Stimulated activated CD4-positive, alpha-beta T cell treated with anti-CD3 and anti-CD28 coated beads, Interleukin-2, amount 100 ng/mL, for 4 hours (primary cell): ENCODE measurements at places on chromosomes 16 and 17.

DNA sequence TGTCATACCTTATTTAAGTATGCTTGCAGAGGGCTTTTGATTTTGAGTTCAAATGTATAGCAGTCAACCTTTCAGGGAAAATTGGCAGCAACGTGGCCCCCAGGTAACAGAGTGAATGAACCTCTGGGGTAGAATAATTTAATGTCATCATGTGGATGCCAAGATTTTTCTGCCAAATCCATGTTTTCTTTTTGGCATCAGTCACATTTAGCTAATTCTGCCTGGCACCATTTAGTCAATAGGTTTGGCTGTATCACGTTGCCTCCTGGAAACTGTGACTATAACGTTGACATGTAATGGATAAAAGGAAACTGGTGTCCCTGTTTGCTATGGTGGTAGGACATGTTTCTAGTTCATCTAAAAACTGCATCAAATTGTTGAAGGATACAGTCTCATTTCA is 115.5 kb downstream of the HS3ST2 start:
- DNase-seq: no peak

DNA sequence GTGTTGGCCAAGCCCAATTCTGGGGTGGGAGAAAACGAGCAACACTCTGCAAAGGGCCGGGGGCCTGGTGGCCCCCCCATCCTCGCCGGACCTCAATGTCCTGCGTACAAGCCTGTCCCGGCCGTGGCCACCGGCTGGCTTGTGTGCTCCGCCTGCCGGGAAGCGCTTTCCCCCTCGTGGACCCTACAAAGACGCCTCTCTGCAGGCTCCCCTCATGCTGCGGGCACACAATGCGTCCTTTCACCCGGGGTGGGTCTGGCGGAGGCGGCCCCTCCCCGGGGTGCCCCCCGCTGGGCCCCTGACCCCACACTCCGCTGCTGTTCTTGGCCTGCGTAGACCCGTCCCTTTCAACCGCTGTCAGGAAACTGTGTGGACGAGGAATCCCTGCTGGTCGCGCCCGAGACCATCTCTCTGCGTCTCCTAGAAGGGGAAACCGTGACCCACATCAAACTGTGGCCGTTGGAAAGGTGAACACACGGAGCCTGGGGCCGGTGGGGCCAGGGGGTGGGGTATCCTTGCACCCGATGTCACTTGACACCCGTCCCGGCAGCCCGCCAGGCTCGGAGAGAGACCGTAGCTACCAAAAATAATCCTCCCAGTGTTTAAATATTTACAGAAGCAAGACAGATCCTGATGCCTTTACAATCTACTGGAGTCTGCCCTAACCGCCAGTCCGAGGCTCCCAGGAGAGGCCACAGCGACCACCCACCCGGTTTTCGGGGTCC is 43.6 kb downstream of the TBC1D16 start:
- DNase-seq: no peak

- DNase-seq: no peak
Observed at GRCh38 chr17:74981318-74981978, 6.0 kb upstream of the CDR2L start.

GRCh38 chr17:17082878-17083277 is 40.6 kb downstream of the MPRIP start:
- DNase-seq: no peak

DNA sequence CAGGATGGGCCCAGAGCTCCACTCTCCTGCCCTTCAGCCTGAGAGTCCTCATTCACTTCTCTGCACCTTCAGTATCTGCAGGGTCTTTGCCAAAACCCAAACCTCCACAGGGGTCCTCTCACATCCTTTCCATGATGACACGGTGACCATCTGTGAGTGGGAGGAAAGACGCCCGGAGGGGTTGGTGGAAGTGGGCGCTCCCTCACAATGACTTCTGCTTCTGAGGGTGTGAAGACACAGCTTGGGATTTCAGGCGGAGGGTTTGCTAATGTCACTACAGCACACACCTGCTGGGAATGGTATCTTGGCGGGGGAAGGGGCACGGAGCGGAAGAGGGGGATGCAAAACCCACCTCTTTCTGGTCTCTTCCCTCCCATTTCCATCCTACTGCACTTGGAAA is 115.1 kb upstream of the SDK2 start:
- no peak for DNase-seq

- no peak for DNase-seq
Observed at GRCh38 chr17:28737770-28738679, 5.8 kb upstream of the TRAF4 start.

DNA sequence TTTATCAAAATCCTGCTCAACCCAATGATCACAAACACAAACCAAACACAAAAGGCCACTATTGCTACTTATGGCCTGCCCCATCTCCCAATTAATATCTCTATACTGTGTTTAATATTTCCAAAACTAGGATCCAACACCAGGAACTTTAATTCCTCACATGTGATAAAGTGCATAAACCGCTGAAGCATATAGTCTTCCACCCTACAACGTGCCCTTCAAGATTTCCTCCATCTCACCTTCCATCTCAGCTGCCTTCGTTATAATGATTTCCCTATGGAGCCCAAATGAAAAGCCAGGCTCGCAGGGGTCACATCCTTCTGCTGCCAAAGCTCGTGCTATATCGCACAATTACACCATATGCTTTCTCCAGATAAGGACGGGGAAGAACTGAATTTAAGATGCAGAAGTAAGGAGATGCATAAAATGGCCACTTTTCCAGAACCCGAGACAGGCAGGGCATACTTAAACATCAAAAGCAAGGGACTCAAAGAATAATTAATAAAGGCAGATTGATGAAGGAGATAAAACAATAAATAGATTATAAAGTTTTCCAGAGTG is 1.8 kb downstream of the MYH10 start:
- no peak for DNase-seq

DNA sequence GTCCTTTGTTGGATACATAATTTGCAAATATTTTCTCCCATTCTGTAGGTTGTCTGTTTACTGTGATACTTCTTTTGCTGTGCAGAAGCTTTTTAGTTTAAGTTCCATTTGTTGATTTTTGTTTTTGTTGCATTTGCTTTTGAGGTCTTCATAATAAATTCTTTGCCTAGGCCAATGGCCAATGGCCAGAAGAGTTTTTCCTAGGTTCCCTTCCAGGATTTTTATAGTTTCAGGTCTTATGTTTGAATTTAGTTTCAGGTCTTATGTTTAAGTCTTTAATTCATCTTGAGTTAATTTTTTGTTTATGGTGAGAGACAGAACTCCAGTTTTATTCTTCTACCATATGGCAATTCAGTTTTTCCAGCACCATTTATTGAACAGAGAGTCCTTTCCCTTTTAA is 90.1 kb upstream of the GOT2 start:
- DNase-seq: no peak

DNA sequence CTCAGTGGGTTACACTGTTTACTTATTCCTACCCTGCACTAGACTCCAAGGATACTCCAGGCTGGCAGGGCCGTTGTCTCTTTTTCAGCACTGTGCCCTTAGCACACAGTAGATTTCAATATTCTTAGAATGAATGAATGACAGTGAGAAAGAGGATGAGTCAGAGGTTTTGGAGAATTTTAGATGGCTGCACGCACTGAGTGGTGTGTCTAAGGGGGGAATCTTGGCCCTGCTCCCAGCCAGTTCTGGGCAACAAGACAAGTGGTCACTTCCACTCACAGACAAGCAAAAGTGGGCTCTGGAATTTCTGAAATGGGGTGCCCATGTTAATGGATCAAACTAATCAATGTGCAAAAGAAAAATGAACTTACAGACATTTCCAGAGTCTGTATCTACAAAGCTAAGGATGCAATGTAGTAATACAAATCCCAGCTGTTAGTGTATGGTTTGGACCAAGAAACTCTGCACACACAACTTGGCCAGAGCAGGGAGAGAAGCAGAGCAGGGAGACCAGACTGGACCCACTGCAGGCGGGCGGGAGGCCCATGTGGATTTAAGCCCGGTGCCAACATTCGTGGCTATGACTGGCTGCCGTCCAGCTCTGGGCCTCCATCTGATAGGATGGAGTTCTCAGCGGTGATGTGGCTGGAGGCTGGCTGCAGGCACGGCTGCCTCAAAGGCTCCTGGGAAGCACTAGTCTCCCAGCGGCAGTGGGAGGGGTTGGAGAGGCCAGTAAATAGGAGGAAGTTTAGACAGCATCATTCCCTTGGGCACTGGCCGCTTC is 95.6 kb upstream of the CDYL2 start:
- no peak for DNase-seq

DNA sequence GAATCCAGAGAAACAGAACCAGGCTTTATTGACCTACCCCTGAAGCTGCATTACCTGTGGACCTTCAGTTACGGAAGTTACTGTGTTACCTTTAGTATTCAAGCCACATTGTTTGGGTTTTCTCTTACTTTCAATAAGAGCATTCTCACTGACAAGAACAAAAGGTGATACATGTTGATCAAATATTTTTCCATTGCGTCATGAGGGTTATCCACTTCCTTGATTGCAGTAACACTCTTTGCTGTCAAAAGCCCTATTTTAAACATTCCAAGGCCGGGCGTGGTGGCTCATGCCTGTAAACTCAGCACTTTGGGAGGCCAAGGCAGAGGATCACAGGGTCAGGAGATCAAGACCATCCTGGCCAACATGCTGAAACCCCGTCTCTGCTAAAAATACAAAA is 28.6 kb upstream of the PAFAH1B1 start:
- no peak for DNase-seq

GRCh38 chr17:80992948-80993624 is 1.4 kb downstream of the CHMP6 start:
- no peak for DNase-seq

- no peak for DNase-seq
Observed at GRCh38 chr17:10217916-10218315, 19.5 kb upstream of the GAS7 start.

DNA sequence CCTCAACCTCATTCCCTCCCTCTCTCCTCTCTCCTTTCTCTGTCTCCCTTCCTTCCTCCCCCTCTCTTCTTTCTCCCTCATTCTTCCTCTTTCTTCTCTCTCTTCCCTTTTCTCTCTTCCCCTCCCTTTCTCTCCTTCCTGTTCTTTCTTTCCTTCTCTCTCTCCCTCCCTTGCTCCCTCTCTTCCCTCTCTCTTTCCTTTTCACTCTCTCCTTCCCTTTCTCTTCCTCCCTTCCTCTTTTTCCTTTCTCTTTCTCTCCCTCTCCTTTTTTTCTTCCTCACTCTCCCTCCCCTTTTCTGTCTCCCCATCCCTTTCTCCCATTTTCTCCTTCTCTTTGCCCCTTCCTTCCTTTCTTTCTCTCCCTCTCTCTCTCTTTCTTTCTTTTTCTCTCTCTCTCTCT is 7.9 kb upstream of the ELAC2 start:
- no peak for DNase-seq

GRCh38 chr16:70760221-70760620 is 40.7 kb downstream of the VAC14 start:
- DNase-seq: no peak

DNA sequence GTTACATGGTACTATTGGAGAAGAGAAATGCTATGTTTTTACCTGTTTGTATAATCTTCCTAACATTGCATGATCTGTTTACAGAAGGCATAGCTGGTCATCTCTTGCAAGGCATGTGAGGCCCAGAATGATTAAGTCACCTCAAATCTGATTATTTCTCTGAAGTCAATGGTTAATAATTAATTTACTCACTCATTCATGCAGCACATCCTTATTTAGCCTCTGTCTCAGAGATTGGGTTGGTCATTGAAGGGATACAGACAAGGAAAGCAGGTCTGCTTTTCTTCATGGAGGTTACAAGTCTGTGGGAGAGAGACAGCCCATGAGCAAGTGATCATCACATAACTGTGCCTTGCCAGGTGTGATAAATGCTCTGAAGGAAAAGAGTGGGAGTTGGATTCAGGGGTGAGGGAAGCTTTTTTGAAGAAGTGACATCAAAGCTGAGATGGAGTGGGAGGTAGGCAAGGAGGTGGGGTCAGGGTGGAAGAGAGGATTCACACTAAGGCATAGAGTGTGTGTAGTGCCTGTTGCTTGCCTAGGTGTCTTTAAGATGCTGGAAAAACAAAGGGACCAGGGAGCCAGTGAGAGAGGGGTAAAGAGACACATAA is 16.3 kb upstream of the RBFOX1 start:
- DNase-seq: no peak

GRCh38 chr16:55403464-55403863 is 75.5 kb upstream of the MMP2 start:
- no peak for DNase-seq

GRCh38 chr17:3127451-3127850 is at the start of gene OR1G1:
OR1G1 (minus strand) TSS chr17:3127551; CDS start chr17:3127551, 0 bp downstream.
- DNase-seq: no peak

DNA sequence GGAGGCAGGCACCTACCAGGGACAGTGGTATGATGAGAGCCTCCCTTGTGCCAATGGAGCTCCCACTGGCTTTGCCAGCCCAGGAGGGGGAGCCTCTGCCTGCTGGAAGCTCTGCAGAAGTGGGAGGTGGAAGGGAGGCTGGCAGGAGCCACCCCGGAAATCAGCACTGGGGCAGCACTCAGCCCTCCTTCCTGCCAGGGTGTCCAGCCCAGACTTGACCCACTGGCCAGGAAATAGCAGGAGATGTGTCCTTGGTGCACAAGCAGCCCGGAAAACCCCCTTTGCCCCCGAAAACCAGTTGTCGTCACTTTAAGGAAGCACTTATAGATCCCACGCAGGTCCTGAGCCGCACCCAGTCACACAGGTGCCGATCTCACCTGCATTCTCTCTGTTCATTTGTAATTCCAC is 49.3 kb upstream of the CACNG4 start:
- DNase-seq: no peak

GRCh38 chr16:11354407-11354732 is 9.1 kb downstream of the RMI2 start:
- no peak for DNase-seq

DNA sequence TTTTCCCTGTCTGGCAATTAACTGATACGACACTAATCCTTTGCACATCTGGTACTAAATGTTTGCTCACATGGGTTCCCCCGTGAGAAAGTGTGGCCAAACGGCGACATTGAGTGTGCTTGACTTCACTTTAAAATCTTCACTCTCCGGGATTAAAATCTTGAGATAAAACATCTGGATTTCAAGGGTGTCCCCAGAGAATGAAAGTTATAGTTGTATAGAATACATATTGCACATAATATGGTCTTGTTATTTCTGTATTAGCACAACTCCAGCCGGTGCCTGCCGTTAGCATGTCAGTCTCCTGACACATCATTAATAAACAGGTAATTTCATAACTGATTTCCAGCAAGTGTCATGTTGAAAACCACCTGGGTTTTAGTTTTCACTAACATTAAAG is 749.0 kb upstream of the SOX9 start:
- no peak for DNase-seq

DNA sequence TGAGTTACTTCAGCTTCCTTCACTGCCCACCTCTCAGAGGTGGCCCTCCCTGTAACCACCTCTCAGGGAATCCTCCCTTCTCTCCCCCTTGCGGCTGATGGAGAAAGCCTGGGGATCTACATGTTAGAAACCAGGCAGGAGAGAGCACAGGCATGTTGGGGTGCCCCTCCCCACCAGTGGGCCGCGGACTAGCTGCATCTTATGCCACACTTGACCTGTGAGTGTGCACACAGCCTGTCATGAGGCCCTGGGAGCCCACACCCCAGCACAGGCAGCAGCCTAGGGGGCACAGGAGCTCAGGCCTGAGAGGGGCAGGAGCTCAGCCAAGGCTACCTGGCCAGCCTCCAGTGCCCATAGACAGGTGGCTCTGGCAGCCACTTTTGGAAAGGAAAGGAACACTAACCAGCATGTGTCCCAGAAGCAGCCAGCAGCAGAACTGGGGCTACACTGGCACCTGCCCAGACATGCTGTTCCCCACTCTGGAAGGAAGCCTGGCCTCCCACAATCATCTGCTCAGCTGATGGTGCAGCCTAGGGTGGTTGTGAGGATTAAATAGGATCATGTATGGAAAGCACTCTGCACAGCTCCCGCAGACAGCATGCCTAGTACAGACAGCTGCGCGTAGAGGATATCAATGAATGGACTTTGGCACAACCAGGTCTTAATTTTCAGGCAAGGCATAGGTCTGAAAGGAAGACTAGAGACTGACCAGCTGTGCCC is 60.5 kb downstream of the TMEM132E start:
- no peak for DNase-seq

- no peak for DNase-seq
Observed at GRCh38 chr16:593406-593805, 3.5 kb downstream of the RAB40C start.
